ENCODE measurements at places on chromosomes 2 and 18.

DNA sequence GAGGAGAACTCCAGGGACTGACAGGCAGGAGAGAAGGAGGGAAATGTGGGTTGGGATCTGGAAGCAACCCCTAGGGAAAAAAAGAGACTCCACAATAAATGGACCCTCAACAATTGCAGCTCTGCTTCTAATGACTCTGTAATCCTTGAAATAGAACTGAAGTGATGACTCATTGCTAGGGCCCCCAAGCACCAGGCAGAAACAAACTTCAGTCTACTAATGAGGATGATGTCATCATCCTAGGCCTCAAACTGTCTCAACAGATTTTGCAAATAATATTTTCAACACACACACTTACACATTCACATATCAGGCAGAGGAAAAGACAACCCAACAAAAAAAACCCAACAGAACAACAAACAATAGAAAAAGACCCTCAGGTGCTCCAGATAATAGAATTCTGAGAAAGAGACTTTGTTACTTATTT, 143.3 kb downstream of the HDAC4 start:
- no peak for DNase-seq

DNA sequence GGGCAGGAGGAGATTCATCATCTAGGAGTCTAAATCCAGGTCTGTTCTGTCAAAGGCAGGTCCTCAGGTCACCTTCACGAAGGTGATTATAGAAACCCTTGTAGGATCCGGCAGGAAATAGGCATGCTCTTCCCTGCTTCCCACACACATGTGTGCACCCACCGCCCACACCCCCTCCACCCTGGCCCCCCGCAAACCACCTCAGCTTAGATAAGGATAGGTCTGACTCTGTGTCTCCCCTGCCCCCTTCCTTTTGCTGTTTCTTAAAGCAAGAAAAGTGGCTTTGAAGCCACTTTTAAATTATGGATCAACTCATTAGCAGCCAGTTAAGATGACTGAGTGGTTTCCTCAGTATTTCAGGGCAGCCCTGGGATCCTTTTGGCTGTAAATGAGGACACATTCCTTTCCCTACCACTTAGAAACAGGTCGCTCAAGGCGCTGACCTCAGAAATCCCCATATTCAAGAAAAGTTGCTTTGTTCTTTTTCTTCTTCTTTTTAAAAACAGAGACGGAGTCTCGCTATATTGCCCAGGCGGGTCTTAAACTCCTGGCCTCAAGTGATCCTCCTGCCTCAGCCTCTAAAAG, 14.5 kb upstream of the CIB4 start:
- DNase-seq, result no peak

DNA sequence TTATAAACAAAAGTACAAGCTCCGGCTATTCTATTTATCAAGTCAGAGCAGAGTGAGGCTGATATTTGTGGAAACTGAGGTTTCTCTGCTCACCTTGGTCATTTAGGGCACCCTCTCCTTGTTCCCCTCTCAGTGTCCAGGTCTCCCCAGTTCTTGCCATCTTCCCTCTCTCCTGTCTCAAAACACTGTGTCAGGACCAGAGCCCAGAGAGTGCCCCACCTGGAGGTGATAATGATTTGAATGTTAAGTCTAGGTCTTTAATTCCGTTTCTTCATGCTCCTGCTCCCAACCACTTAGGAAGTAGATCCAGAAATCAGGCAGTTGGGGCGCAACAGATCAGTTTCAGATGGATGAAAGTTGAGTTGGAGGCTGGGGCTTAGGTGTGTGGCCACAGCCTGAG, 9.2 kb upstream of the ADCY3 start:
- no peak for DNase-seq

DNA sequence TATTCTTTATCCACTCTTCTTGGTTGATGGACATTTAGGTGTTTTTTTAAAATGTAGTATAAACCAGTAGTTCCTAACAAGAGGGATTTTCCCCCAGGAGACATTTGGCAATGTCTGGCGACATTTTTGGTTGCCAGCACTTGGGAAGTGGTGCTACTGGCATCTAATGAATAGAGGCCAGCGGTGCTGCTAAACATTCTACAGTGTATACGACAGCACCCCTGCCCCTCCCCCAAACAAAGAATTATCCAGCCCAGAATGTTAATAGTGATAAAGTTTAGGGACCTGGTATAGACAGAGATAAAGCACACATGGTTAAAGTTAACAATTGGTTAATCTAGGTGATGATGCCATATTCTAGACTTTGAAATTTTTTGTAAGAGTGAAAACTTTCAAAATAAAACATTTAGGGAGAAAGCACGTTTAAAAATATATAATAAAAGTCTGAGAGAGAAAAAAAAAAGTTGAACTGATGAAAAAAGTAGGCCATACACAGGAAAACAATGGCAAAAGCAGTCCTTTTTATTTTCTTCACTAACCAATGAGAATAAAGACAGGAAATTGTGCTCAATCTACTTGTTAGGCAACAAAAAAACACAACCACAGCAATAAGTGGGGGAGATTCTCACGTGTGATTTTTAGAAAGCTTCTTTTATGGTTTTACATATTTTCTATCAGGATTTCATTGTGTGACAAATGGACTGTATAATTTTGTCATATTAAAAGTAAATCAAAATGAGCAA, 14.8 kb downstream of the FBXO48 start:
- DNase-seq, result no peak

- no peak for DNase-seq
These were observed 54.1 kb upstream of the THOC1 start for GRCh38 chr18:321865-322467.

- DNase-seq, result no peak
These were observed 62.7 kb upstream of the REV1 start for GRCh38 chr2:99552529-99552928.

GRCh38 chr18:23636071-23636399, 26.7 kb downstream of the ANKRD29 start:
- DNase-seq, result no peak

DNA sequence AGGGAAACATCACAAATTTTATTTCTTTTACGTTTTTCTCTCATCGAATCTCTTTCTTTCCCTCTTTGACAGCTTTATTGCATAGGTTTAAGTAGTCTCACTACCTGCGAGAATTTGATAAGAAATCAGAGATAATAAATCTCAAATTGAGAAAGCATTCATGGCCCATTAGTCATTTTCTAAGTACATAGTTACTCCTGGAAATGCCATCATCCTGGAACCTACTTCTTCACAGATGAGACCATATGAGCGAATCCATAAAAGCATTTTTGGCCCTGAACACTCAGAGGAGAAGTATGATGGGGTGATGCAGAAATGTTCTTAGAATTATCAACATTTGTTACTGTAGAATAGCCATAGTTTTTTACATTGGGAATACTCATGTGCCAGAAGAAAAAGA, 138.0 kb upstream of the ARHGAP28 start:
- DNase-seq, result no peak

- DNase-seq, result no peak
These were observed 7.1 kb downstream of the RUFY4 start for GRCh38 chr2:218075975-218076811.

DNA sequence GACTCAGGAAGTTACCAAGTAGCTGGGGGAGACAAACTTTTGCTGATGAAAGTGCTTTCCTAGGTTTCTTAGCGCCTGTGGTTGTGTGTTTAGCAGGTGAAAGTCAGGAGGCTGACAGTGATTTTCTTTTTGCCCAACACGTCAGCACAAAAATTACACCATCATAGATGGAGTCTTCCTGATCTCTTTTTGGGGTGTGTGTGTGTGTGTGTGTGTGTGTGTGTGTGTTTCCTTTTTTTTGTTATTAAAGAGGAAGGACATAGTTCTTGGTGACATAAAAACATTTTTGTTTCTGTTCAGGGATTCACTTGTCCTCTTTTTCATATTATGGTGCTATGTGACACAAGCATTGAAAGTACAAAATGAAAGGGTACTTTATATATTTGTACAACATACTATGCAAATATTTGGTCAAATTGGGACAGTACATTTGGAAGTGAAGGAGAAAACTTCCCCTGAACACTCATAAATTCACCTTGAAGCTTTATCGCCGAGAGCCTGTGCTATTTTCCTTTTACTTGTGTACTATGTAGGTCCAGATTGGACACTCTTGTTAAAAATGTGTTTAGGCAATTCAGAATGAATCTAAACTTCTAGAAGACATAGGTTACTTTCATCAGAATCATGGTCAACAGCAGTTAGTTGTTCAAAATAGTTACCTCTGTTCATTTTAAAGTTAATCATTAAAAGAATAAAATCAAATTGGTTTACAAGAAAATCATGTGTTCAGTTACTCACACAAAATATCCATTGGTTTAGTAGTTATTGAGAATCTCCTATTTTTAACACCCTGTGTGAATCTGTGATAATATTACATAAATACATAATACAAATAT, 491.9 kb downstream of the IRS1 start:
- no peak for DNase-seq

- DNase-seq, result no peak
These were observed 19.7 kb upstream of the SCG2 start for GRCh38 chr2:223621901-223622300.

GRCh38 chr2:27737676-27738348, 33.7 kb upstream of the MRPL33 start:
- DNase-seq, result no peak

DNA sequence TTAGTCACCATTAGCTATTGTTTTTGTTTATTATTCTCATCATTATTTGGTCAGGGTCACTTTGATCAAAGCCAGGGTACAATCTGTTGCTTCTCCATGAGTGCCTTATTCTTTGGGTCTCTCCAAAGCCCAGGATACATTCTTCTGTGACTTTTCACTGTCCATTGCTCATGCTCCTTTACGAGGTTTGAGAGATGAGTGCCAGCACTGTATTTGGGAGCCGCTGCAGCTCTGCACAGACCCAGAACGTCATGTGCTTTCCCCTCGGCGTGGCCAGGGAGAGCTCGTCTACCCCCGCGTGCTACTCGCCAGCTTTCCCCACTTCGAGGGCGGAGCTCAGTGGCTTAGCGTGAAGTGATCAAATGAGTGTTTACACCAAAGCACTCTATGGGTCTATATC, 123.7 kb downstream of the COL6A3 start:
- no peak for DNase-seq

- DNase-seq, result no peak
These were observed 122.7 kb downstream of the DNER start for GRCh38 chr2:229591611-229592010.

GRCh38 chr2:20186078-20186854, 38.7 kb downstream of the SDC1 start:
- no peak for DNase-seq

GRCh38 chr2:132252191-132252893, 90.6 kb upstream of the ANKRD30BL start:
- no peak for DNase-seq

GRCh38 chr18:13716916-13717315, 9.4 kb downstream of the FAM210A start:
- no peak for DNase-seq

GRCh38 chr2:235740821-235741220, 247.0 kb downstream of the AGAP1 start:
- no peak for DNase-seq

DNA sequence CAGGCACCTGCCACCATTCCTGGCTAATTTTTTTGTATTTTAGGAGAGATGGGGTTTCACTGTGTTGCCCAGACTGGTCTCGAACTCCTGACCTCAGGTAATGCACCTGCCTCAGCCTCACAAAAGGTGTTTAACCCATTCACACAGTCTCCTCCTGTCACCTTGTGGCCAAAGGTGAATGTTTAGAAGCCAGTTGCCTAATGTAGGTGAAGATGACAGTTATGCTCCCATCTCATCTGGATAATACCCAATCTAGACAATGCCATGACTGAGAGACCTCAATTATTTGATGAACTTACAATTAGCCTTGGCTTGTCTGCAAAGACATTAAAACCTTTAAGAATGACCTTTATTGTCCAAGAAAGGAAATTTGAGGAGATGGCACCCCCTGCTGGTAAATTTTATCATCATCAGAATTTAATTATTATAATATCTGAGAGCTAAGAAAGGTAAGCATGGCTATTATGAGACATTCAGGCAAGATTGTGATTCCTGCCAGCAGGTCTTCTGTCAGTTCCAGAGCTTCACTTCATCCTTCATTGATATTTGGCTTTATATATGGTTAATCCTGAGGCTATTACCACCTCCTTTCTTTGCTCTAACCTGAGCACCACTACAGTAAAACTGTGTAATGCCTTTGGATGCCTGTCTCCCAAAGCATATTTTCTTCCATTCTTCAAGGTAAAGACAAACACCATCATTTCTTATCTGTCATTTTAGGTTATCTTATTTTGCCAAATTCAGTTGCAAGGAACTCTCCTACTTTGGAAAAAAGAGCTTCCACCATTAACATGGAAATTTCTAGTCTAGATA, 117.6 kb downstream of the FAM124B start:
- DNase-seq, result no peak

- no peak for DNase-seq
These were observed 47.0 kb downstream of the COBLL1 start for GRCh38 chr2:164794432-164795231.

- no peak for DNase-seq
These were observed 102.4 kb downstream of the MBP start for GRCh38 chr18:77030201-77030600.

DNA sequence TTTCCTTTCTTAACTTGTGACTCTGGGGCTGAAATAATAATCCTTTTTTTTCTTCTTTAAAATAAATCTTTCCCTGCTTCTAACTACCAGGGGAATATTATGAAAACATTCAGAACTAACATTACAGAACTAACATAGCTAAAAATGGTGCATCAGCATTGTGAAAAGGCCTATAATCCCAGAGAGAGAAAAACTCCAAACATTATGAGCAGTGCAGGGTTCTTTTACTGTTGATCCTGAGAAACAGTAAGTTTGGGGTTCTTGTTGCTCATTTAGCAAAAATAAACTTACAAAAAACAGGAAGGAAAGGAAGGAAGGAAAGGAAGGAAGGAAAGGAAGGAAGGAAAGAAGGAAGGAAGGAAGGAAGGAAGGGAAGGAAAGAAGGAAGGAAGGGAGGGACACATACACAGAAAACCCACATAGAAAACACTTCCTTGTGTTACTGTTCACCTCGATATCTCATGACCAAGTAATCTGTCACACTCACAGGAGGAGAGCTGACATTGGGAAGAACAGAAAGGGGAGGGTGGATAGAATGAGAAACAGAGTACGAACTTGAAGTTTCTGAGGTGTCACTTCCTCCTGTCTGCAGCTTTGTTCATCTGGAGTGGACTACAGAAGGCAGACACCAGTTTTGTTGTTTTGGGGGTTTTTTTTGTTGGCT, 18.4 kb upstream of the PIK3C3 start:
- no peak for DNase-seq

- no peak for DNase-seq
These were observed 25.6 kb downstream of the GNLY start for GRCh38 chr2:85719609-85720240.

DNA sequence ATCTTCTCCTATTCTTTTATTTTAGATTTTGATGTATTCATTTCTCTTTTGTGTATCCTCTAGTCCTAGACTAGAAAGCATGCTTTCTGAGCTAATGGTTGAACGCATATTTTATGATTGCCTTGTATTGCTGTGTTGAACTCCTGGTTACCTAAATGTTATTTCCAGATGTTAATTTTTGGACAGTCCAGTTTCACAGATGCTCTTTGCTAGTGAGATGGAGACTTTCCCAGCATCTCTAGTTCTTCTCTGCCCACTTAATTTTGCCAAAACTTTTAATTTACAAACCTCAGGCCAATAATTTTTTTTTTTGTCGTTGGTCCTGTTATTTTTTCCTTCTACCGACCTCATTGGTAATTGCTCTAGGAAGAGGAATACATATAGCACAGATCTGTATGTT, 153.2 kb downstream of the HAUS1 start:
- no peak for DNase-seq

GRCh38 chr18:74990563-74991081, 218.3 kb downstream of the PTGR3 start:
- DNase-seq, result no peak

GRCh38 chr2:233094614-233095013, 34.5 kb downstream of the INPP5D start:
- DNase-seq, result no peak

Data from stimulated activated CD8-positive, alpha-beta memory T cell treated with anti-CD3 and anti-CD28 coated beads, Interleukin-7, amount 100 ng/mL, for 24 hours (primary cell).